ENCODE measurements at places on chromosomes 6 and 20. TPM values are rescaled to one million over a fixed set of nuclear protein-coding genes. Genes with fewer than 3 reads are reported as not detected.

GRCh38 chr6:15905488-15906419 lies 223.1 kb upstream of the MYLIP start:
- H3K27ac ChIP-seq, result no peak overlapping the region
- no peaks in the 10 kb centered on the region for H3K36me3 ChIP-seq
- peaks cover 9% of the 10 kb centered on the region for H3K27me3 ChIP-seq
- H3K4me1 ChIP-seq, result peaks cover 27% of the 10 kb centered on the region
- H3K4me3 ChIP-seq, result no peak overlapping the region

GRCh38 chr20:62666736-62667529 lies 24.6 kb downstream of the SLCO4A1 start:
- no peaks in the 10 kb centered on the region for H3K27me3 ChIP-seq
- DNase-seq, result no peak
- no peak overlapping the region for H3K27ac ChIP-seq
- no peak overlapping the region for H3K4me3 ChIP-seq

GRCh38 chr6:140018588-140018987 lies 644.1 kb upstream of the CITED2 start:
- H3K36me3 ChIP-seq, result no peaks in the 10 kb centered on the region
- DNase-seq, result no peak
- no peak overlapping the region for H3K27ac ChIP-seq
- no peak overlapping the region for H3K4me3 ChIP-seq
- peaks cover 4% of the 10 kb centered on the region for H3K27me3 ChIP-seq

DNA sequence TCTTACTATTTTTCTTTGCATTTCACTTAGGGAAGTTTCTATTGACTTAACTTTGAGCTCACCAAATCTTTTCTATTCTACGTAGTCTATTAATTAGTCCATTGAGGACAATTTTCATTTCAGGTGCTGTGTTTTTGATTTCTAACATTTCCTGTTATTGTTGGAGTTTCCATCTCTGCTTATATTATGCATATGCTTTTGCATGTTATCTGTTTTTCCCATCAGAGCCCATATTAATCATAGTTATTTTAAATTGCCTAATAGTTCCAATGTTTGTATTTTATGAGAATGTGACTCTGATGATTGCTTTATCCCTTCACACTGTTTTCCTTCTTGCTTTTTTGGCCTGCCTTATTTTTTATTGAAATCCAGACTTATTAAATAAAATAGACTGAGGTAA lies 414.5 kb upstream of the OPRM1 start:
- no peak overlapping the region for H3K27ac ChIP-seq
- H3K36me3 ChIP-seq, result no peaks in the 10 kb centered on the region
- no peaks in the 10 kb centered on the region for H3K27me3 ChIP-seq
- no peak overlapping the region for H3K4me3 ChIP-seq

DNA sequence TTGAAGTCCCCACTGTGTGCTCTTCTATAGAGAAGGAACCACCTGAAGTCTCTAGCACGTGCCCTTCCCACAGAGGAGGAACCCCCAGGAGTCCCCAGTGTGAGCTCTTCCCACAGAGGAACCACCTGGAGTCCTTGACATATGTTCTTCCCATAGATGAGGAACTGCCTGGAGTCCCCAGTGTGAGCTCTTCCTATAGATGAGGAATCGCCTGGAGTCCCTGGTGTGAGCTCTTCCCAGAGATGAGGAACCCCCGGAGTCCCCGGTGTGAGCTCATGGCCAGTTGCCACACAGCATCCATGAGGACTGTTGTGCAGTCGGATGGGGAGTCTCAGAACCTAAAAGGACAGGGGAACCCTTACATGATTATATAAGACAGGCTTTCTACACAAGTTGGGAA lies 158.1 kb upstream of the THBS2 start:
- H3K27ac ChIP-seq, result no peak overlapping the region
- no peak overlapping the region for H3K4me3 ChIP-seq
- no peaks in the 10 kb centered on the region for H3K36me3 ChIP-seq
- no peak for DNase-seq
- H3K4me1 ChIP-seq, result no peaks in the 10 kb centered on the region

- H3K4me3 ChIP-seq, result no peak overlapping the region
- DNase-seq, result no peak
- H3K27me3 ChIP-seq, result peaks cover 13% of the 10 kb centered on the region
- no peak overlapping the region for H3K27ac ChIP-seq
- no peaks in the 10 kb centered on the region for H3K4me1 ChIP-seq
These were observed 216.3 kb downstream of the ADGRG6 start for GRCh38 chr6:142518126-142518525.

The CNKSR3 gene
- total RNA-seq, result 0.12 TPM
